ENCODE measurements at places on chromosomes 12 and 14.
A peak's percentile ranks its signal among the peaks of the same experiment; 100 is the strongest.

DNA sequence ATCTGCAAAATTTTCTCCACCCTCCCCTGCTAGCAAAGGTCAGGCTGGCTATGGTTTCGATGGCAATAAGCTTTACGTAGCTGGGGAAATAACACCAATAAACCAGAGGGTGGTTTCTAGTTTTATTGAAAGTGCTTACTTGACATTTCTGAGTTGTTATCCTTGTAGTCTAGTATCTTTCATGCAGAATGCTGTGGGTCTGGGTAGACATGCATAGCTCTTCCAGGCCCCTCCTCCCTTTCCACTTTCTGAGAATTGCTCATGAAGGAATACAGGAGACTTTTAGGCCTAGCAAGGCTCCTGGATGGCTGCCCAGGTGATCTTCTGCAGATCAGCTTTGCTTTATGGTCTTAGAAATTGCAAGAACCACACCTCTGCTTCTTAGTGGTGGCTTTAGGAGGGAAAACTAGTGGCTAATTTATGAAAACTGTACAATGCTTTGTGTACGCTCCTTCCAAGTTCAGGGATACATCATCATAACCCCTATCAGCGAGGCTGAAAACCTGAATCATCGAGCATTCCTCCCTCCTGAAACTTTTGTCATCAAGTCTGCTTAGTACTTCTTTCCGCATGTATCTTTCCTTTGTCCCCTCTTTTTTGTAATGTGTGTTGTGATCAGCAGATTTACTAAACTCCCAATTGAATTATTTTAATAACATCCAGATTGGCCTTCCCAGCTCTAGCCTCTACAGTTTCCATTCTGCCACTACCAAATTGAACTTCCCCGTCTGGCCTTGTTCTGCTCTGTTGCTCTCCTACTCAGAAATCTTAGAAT is 473.0 kb downstream of the RAD51B start:
- peak; percentile 49 for DNase-seq

- DNase-seq, result no peak
Observed at GRCh38 chr12:96053476-96054243, 18.3 kb upstream of the LTA4H start.

GRCh38 chr12:122943196-122943595 is 23.1 kb downstream of the ABCB9 start:
- DNase-seq, result peak; percentile 38

GRCh38 chr14:93788543-93789227 is 400 bp upstream of the PRIMA1 start:
- DNase-seq, result peak; percentile 14

- no peak for DNase-seq
Observed at GRCh38 chr12:3464561-3464960, 26.4 kb upstream of the PRMT8 start.

GRCh38 chr14:89690139-89690538 is 264.4 kb downstream of the EFCAB11 start:
- DNase-seq, result no peak

DNA sequence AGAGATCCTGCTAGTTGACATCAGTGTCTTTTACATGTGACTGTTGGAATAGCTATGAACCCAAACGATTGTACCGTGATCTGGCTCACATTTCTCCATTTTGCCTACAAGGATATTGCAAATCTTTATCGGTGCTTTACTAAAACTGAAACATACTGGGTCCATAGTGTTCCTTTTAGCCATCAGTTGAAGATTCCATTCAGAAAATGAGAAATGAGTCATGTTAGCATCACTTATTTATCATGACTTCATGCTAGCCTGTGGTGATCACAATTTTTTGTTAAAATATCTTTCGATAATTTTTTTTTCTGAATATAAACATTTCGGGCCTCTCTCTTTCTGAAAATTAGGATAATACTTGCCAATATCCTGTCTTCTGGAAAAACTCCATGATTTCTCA is 210.3 kb downstream of the EGLN3 start:
- peak; percentile 63 for DNase-seq

- no peak for DNase-seq
Observed at GRCh38 chr12:64585104-64585503, 25.2 kb upstream of the RASSF3 start.

GRCh38 chr12:65192963-65193516 is 23.7 kb downstream of the LEMD3 start:
- no peak for DNase-seq

DNA sequence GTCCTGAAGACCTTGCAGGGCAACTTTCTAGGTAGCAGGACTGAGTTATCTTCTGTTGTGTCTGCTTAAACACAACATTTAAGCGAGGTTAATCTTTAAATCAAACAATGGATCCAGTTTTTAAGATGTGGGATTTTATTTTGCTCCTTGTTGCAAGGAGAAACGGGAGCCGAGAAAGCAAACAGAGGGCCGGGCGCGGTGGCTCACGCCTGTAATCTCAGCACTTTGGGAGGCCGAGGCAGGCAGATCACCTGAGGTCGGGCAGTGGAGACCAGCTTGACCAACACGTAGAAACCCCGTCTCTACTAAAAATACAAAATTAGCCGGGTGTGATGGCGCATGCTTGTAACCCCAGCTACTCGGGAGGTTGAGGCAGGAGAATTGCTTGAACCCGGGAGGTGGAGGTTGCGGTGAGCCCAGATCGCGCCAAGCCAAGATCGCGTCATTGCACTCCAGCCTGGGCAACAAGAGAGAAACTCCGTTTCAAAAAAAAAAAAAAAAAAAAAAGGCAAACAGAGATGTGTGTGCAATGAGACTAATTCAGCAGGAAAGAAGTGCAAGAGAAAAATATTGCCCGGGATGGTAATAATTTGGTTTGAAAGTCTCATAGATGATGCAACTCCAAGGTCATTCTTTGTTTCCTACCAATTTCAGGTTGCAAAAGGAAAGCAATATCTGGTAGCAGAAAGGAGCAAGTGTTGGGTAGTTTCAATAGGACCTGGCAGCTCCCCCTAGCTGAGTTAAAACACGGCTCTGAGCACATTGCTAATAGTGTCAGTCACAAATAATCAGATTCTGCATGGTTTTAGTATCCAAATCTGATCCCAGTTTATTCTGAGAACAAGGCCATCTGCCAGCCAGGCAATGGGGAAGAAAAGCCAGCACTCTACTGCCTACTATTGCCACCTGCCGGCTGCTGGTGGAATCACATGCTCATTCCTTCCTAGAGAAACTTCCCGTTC is 141.4 kb downstream of the PPM1H start:
- peak; percentile 94 for DNase-seq

- no peak for DNase-seq
Observed at GRCh38 chr12:109873653-109874052, 6.7 kb downstream of the GLTP start.

GRCh38 chr14:83883732-83884131 is 1646.2 kb upstream of the FLRT2 start:
- DNase-seq, result no peak

DNA sequence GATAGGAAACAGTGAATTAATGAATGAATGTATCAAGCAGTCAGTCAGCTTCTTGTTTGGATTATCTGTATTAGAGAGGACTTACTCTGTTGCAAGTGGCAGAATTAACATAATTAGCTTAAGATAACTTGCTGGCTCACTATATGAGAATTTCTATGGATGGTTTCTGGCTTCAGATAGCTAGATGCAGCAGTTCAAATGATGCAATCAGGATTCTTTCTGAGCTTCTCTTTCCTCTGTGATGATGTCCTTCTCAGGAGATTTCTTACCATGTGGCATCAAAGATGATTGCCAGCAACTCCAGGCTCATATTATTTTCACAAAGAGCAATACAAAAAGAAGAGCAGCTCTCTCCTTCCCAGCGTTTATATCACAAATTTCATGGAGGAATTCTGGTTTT is 30.7 kb downstream of the FRMD6 start:
- DNase-seq, result peak; percentile 66

DNA sequence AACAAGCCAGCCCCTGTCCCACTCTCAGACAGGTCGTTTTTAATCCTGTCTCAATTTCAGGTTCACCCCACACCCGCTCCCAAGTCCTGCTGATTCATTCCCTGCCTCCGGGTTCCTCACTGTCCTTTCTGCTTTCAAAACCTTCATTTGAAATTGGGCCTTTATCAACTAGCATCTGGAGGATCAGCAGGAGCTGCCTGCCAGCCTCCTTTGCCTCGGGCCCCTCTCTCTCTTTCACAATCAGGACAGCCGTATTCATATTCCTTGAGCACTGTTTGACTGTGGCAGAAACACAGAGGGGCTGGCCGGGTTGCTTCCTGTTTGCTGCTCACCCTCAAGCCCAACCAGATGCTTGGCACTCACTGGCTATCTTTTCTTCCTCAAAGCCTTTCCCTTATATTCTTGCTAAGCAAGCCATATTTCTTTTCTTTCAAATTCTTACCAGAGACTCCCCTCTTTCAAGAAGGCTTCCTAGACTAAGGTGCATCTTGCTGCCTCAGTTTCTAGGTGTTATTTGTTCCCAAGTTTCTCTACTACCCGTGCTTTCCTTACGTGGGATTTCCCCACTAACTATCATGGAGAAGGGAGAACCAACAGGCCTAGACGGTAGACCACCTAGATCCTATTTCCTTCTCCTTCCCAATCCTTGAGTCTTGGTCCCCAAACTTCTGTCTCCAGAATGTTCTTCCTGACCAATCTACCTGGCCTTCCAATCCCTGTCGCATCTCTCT is 3.0 kb downstream of the GALNT6 start:
- DNase-seq, result peak; percentile 34

DNA sequence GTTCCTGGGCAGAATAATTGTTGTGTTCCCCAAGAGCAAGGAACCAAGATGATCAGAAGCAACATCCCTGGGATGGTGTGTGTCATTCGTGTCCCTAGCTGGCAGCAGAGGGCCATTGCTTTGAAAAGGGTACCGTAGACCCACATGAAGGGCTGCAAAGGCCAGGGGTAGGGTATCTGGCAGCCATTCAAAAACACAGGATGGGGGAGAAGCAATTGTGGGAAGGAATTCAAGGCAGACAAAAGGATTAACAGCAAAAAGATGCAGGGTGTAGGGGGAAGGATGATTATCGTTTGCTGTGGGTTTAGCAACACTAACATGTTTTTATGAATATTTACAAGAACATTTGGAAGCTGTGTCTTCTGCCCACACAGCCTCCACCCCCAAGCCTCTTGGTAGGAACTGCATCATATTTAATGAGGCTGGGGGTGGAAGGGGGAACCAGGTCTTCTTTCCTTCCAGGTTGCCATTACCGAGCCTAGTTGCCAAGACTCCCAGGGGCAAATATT is 169.0 kb upstream of the G2E3 start:
- no peak for DNase-seq

- DNase-seq, result no peak
Observed at GRCh38 chr14:70701610-70702009, 59.9 kb downstream of the TTC9 start.

DNA sequence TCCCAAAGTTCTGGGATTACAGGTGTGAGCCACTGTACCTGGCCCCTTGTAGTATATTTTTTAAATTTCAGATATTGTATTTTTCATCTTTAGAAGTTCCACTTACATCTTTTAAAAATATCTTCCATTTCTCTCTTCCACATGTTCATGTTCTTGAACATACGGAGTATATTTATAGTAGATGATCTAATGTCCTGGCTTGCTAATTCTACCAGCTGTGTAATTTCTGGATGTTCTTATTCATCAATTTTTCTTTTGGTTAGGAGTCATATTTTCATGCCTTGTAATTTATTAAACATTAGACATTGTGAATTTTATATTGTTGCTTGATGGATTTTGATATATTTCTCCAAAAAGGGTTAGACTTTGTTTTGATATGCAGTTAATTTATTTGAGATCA is 30.8 kb downstream of the NTN4 start:
- peak; percentile 19 for DNase-seq

- DNase-seq, result no peak
Observed at GRCh38 chr14:90722590-90722989, 93.6 kb downstream of the TTC7B start.

DNA sequence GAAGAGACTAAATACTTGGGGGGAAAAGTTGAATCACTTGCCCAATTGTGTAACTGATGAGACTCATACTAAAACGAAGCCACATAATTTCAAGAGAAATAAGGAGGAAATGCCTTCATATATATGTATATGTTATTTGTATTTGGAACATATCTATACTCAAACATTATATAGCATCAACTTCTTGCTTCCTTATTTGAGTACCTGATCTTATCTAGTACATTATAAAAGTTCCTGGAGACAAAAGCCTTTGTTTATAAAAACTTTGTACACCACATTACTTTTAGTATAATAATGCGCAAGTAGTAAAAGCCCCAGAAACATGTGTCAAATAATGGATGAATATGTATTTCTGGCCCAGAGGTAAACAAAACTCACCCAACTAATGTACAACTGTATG is 92.0 kb downstream of the SLC2A13 start:
- no peak for DNase-seq

DNA sequence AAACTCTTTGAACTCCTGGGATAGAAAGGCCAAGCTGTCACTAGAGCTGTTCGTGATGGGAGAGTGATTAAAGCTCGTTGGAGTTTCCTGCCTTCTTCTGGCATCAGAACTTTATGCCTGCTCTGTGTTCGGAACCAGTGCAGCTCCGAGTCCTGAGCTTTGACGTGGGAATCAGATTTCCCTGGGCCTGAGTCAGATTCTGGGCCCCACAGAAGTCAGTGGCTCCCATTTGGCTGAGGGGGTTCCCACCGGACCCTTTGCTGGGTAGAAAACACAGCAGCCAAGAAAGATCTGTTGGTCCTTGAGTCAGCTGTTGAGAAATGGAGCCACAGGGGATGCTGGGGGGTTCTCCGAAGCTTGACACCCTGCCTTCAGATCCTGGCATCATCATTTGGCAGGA is 238.0 kb downstream of the CHST11 start:
- peak; percentile 71 for DNase-seq

GRCh38 chr14:100329233-100330006 is 6.3 kb downstream of the SLC25A47 start:
- DNase-seq, result no peak

GRCh38 chr14:102902086-102902485 is 20.4 kb upstream of the AMN start:
- no peak for DNase-seq

- DNase-seq, result peak; percentile 55
Observed at GRCh38 chr12:26056335-26056734, 68.5 kb downstream of the BHLHE41 start.

GRCh38 chr12:49347311-49348193 is 864 bp downstream of the DNAJC22 start:
- peak; percentile 67 for DNase-seq

GRCh38 chr14:92236243-92236900 is 86.6 kb upstream of the SLC24A4 start:
- no peak for DNase-seq

DNA sequence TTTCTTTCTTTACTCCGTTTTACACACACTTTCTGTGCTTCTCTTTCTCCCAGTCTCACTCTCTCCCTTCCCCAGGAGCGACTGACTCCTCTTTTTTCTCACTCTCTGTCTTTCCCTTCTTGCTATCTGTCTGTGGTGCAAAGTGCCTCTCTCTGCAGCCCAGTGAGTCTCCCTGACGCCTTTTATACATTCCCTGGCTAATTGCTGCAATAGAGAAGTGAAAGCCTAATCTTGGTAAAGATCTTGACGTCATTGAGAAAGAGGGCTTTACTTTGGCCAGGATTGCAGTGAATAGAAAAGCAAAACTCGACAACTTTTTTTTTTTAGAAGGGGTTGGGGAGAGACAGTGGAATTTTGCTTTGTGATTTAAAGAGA is 706 bp upstream of the DIO2 start:
- peak; percentile 49 for DNase-seq

Data from fibroblast of mammary gland (primary cell).